IMR-90 (cell line): ENCODE measurements at places on chromosomes 7 and 10.

GRCh38 chr10:93180482-93180931, 106.8 kb downstream of the CYP26A1 start:
- DNase-seq: peak; percentile 7

DNA sequence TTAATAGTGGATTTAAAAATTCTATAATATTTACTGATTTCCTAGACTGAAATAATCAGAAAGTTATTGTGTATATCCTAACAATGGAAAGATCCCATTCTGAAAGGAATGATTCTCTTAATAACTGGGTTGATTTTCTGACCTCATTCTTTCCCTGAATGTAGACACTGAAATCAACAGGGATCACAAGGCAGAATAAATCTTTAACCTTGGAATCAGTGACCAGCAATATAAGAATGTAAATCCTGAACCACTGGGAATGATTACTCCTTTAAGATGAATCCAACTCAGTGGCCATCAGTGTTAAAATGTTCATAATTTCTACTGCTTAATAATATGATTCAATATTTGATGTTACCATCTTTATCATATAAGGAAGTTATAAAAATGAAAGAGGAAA, 47.6 kb downstream of the ANKRD26 start:
- no peak for DNase-seq

GRCh38 chr7:88759230-88760135, at the start of gene ZNF804B:
ZNF804B (plus strand) TSS chr7:88759700; CDS start chr7:88759977, 277 bp downstream.
- DNase-seq: no peak

DNA sequence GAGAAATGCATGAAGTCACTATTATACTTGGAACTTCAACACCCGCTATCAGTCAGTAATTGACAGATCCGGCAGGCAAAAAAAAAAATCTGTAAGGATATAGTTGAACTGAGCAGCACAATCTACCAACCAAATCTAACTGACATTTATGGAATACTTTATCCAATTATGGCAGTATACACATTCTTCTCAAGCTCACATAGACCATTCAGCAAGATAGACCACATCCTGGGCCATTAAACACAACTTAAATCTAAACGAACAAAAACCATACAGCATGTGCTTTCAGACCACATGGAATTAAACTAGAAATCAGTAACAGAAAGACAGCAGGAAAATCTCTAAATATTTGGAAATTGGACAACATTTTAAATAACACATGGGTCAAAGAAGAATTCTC, 112.7 kb downstream of the MPP7 start:
- DNase-seq: no peak

- no peak for DNase-seq
Measured at GRCh38 chr7:2124604-2125345, 108.0 kb downstream of the MAD1L1 start.

DNA sequence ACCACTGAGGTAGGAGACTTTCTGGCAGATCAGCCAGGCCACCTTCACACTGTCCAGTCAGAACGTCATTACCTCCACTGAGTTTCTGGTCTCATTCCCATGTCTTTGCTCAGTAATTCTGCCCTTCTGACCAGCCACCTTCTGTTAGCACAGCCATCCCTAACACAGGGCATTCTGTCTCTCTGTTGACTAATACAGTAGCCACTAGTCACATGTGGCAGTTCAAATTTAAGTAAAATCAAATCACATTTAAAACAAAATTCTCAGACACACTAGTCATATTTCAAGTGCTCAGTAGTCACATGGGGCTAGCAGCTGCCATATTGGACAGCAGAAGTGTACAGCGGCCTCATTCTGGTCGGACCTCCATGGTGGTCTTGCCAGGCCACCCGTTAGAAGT, 7.4 kb downstream of the CPSF4 start:
- no peak for DNase-seq

DNA sequence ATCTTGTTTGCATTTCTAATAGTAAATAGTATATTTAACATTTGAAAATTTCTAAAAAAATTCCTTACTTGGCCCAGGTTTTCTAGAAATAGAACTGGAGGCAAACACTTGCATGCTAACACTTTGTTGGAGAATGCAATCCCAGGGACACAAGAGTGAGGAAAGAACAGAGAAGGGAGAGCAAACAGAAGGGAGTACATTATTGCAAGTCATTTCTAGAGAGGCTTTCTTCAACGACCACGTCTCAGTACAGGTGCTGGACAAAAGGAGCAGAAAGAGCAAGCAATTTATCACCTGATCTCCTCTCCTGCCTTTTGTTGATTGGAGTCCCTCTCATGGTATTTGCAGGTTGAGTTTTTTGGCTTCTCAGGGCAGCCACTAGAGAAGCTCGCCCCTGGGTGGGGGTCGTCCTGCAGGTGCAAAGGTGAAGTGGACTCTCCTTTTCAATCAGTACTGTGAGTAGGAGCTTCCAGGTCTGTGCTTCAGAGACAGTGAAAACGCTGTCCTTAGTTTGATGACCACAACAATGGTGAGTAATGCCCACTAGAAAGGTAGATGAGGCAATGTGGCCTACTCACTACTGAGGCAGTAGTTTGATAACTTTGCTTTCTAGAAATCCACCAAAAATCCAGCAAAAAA, 5.2 kb downstream of the CPED1 start:
- DNase-seq: peak; percentile 56

DNA sequence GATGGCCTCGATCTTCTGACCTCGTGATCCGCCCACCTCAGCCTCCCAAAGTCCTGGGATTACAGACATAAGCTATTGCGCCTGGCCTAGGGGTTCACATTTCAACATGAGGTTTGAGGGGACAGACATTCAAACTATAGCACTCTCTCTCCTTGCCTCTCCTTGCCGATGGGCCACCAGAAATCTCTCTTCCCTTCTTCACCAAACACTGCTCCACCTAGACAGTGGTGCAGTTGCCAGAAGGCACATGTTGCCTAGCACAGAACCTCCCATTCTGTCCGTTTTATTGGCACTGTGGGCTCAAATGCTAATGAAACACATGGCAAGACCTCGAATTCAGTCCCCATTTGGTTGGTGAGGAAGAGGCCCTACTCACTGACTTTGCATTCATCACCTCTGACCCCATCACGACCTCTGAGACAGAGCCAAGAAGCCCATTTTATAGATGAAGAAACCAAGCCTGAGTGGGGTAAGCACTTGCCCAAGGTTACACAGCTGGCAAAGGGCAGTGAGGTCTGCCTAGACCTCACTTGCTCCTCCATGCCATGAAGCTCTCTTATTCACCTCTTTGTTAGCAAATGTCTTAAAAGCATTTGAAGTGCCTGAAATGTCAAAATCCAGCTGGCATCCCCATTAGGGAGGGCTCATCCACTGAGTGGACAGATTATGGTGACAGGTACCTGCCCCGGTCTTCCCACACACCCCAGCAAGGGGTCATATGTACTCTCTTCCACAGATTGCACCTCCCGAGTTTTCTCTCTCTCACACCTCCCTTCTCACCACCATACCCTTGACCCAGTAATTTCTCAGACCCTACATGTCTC, 34.0 kb downstream of the GPRIN2 start:
- DNase-seq: no peak

GRCh38 chr7:27895551-27895950, 155.6 kb downstream of the TAX1BP1 start:
- DNase-seq: no peak

DNA sequence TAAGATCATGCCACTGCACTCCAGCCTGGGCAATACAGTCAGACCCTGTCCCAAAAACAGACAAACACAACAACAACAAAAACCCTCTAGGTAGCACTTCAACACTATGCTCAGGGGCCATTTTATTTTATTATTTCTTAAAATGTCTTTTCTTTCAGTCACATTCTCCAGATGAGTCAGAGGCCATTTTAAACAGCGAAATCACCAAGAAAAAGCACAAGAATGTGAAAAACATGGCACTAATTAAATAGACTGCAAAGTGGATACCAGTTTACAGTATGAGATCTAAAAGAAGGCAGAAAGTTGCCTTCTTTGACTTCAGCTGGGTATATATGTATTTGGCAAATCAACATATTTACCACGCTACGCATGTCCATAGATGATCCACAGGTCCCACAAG, 6.1 kb upstream of the FGL2 start:
- DNase-seq: peak; percentile 39

GRCh38 chr7:116540743-116541142, 15.9 kb downstream of the CAV1 start:
- DNase-seq: peak; percentile 55

GRCh38 chr10:15120523-15120922, 23.4 kb downstream of the RPP38 start:
- DNase-seq: peak; percentile 79

DNA sequence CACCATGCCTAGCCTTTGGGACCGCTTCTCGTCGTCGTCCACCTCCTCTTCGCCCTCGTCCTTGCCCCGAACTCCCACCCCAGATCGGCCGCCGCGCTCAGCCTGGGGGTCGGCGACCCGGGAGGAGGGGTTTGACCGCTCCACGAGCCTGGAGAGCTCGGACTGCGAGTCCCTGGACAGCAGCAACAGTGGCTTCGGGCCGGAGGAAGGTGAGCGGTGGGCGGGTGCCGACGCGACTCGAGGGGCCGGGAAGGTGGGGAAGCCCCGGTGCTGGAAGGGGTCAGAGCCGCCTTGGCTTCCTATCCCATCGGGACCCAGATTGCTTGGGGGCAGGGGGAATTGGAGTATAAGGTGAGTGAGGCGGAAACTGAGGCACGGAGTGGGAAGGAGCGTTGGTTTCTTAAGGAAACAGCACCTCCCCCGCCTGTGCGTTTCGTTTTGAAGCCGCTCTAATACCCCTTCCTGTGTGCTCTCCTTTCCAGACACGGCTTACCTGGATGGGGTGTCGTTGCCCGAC, 547 bp downstream of the DDIT4 start:
- DNase-seq: peak; percentile 13

DNA sequence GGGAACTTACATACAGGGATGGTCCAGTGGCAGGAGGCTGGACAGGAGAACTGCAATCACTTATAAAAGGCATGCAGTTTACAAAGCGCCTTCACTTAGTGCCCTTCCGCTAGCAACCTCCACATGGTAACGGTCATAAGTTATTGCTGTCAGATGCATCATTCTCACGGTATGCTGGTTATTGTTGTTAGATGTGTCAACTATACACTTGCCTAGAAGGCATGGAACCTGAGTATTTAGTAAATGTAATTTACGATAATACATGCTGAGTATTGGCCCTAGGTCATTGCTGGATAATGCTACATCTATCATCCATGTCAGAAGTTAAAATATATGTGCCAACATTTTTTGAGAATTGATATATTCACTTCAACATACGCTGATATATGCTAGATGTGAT, 155.1 kb upstream of the MBL2 start:
- no peak for DNase-seq

DNA sequence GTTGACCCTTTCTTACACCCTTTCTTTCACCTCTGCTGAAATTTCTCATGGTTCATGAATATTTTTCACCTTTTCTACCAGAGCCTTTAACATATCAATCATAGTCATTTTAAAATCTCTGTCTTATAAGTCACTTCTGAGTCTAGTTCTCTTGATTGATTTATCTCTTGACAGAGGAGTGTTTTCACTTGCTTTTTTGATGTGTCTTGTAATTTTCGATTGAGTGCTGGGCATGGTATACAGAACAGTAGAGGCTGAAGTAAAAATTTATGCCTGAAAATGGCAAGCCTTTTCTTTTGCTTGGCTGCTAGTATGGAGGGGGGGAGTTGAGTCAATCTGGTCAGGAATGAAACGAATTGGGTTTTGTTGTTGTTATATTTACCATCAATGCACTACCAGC, 41.2 kb upstream of the NPTX2 start:
- DNase-seq: no peak
